AG04449 (cell line): ENCODE measurements at places on chromosomes 2 and 18.

GRCh38 chr2:6342273-6342920 is 523.3 kb downstream of the CMPK2 start:
- no peak for DNase-seq

DNA sequence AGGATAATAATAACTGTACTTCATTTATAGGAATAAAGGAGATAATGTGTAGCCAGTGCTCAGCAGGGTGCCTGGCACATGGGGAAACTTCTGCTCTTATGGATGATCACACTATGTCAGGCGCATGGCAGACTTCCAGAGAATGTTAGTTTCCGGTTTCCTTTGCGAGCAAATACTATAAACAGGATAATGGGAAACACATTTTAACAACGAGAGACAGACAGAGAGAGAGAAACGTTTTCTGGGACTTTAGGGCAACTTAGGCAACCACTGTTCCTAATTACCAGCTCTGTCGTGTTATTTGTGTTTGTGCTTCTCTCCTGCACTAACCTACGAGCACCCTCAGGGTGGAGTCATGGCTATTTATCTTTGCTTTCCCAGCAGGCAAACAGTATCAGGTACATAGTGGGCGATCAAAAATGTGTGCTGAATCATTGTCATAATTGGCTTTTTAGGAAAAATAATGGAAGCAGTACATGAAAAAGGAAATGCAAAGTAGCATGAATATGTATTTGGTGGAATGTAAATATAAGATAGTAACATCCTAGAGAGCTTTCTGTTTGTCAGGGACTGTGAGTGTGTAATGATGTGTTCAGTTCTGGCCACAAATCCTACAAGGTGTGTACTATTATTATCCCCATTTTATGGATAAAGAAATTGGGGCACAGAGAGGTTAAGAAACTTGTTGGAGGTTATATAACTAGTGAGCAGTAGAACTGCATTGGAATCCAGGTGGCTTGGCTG is 36.8 kb upstream of the IGFBP2 start:
- peak; percentile 31 for DNase-seq

- DNase-seq, result no peak
Measured at GRCh38 chr2:173021939-173022371, 53.7 kb upstream of the MAP3K20 start.

DNA sequence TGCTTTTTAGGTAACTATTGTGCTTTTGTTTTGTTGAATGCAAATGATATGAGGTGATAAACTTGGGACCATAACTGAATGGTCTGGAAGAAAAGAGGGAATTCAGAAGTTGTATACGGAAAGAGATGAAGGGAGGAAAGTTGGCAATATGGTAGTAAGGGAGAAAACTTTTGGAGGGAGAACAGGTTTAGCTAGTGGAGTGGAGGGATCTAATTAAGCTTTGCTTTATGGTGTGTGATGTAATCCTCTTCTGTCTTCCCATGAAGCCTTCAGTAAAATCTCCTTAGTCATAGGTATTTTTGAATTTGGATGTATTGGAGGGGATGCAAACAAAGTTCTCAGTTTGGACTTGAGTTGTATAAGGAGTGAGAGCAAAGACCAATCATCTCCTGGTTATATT is 20.2 kb upstream of the RAB10 start:
- DNase-seq, result no peak

DNA sequence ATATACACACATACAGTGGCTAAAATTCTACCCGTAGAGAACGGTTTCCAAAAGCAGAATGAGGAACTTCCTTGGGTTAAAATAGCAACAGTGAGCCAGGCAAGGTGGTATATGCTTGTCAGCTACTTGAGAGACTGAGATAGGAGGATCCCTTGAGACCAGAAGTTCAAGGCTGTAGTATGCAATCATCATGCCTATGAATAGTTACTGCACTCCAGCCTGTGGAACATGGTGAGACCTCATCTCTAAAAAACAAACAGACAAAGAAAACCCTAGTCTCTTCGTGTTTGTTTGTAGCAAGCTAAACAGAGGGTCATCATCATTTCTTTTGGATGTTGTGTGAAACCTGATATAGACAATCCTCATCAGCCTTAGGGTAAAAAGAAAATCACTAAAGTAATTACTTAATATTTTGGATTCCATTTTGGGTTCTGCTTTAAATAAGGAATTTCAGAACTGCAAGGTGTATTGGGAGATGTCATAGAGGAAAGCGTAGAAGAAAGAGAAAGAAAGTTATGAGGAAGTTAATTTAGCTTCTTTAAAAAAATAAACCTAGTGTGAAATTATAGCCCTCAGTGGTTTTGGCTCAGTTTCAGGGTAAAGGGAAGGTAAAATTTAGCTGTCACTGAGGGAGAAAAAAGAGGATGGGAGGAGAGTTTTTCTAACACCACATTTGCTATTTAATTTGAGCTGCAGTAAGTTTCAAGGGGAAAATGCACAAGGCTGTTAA is 46.5 kb downstream of the PLEK start:
- no peak for DNase-seq

DNA sequence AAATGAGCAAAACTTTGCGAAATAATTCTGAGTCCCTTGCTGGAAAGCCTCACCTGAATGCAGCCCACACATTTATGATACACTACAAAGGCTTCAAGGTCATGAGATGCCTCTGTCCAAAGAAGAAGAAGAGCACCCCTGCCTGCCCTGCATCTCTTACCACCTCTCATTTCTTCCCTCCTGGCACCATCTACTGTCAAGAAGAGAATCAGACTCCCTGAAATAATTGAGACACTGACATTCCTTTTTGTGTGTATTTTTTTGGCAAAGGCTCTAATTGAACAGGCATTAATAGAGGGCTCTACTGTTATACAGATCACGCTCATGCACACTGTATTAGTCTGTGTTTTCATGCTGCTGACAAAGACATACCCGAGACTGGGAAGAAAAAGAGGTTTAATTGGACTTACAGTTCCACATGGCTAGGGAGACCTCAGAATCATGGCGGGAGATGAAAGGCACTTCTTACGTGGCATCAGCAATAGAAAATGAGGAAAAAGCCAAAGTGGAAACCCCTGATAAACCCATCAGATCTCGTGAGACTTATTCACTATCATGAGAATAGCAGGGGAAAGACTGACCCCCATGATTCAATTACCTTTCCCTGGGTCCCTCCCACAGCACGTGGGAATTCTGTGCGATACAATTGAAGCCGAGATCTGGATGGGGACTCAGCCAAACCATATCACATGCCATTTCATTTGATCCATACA is 176.3 kb downstream of the ALPK2 start:
- DNase-seq, result no peak

- no peak for DNase-seq
Measured at GRCh38 chr18:51235009-51235789, 37.7 kb upstream of the MEX3C start.

GRCh38 chr2:2027271-2027670 is 283.0 kb upstream of the PXDN start:
- no peak for DNase-seq

DNA sequence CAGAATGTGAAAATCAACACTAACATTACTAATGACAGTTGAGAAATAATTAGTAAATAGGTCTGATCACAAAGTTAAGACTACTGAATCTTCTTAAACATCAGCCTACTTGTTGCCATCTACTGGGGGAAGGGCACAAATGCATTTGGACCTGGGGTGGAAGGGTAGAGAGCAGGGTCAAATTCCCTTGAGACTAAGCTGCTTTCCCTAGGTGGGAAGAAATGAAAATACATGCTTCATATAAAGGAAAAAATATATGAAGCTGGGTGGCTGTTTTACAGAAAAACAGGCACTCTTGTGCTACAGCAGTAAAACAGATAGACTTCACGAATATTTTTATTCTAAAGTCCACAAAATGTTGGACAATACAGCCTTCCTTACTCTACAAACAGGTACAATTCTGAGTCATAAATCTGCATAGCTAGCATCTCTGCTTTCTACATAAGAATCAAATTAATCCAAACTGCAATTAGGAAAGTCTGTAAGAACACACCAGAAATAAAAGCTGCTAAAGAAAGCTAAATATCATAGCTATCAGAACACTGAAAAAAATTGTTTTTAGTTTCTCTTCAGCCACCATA is 10.9 kb downstream of the TRIP12 start:
- DNase-seq, result no peak

- DNase-seq, result no peak
Measured at GRCh38 chr2:141062031-141062430, 1068.8 kb downstream of the LRP1B start.

GRCh38 chr18:35507623-35508022 is 9.9 kb upstream of the INO80C start:
- DNase-seq, result no peak

DNA sequence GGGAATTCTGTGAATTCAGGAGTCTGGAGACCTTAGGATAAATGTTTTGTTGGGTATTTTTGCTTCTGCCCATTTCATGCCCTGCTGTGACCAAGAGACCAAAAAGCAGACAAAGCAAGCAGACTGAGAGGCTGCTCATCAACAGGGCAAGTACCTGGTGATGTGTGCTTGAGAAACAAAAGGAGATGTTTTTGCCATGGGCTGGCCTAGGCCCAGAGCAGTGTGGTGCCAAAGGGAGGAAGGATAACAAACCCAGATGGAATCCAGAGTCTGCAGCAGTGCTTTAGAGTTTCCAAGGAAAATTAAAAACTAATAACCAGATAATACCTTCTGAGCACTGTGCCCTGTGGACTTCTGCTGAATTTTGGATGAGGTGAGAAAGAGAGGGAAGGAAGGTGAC is 538.4 kb downstream of the STK39 start:
- DNase-seq, result no peak

DNA sequence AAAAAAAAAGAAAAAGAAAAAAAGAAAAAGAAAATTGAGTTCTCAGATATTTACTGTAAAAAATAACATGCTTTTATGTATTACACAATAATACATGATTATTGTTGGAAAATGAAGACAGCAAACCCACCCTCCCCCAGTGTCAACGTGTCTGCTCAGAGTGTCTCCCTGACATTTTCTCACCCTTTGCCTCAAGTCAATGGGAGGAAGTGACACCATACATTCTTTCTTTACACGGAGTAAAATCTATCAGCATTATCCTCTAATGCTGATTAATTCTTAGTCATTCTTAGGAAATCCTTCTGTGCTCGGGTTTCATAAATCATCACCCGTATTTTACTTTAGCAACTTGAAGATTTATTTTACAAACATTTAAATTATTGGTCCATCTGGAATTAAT is 32.0 kb downstream of the CTAGE1 start:
- DNase-seq, result peak; percentile 26

DNA sequence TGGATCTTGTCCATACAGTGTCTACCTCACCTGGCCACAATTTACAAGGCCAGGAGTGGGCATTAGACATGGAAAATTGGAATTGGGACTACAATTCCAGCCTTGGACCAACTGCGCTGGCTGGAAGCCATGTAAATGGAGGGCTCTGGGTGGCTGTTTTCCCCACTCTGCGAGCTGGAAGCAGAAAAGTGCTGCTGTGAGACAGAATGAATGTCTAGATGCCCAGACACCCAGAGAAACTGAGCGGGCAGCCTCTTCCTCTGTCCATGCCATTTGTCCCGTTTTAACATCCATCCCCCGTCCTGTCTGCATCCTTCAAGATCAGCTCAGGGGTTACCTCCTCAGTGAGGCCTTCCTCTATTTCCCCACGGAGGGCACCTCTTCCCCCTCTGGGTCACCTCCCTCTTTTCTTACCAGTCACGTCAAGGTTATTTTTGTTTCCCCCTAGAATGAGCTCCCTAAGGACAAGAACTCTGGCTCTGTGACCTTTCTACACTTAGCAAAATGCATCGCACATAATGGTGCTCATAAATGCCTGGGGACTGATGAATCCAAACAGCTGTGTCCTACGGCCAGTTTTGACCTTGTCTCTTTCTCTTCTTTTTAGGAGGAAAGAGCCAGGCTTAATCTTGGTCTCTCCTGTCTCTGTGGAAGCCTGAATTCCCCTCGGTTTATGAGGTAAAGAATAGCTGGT is 41.2 kb downstream of the MCFD2 start:
- DNase-seq, result no peak

DNA sequence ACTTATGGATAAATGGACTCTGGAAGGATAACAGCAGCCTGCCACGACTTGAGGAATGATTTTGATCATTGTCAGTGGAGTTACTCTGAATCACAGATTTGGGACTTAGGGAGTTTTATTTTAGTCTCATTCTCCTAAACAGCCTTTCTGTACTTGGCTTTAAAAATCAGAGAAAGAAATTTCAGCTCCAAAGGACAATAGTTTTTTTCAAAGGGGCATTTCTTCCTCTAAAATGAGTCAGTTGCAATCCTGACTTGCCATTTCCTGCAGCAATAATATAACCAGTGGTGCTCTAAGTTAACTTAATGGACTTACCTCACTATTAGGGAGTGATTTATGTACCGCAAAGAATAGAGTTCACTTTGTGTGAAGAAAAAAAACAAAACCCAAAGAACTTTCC is 35.1 kb upstream of the MTX2 start:
- DNase-seq, result no peak
